Ureter (tissue), 1 donor: ENCODE measurements at places on chromosomes 16 and 17.

- DNase-seq, result no peak
Measured at GRCh38 chr17:39104657-39105056, 46.8 kb downstream of the PLXDC1 start.

- DNase-seq, result no peak
Measured at GRCh38 chr17:35023538-35023937, 40.0 kb downstream of the RFFL start.

- DNase-seq, result no peak
Measured at GRCh38 chr17:30858556-30859250, 26.9 kb downstream of the ATAD5 start.

GRCh38 chr16:28534542-28535373, 4.0 kb downstream of the NUPR1 start:
- DNase-seq, result no peak

- DNase-seq, result no peak
Measured at GRCh38 chr16:87056083-87056482, 261.1 kb downstream of the C16orf95 start.

GRCh38 chr17:45451131-45451530, 18.5 kb upstream of the ARHGAP27 start:
- DNase-seq, result no peak

GRCh38 chr17:61097781-61098180, 301.9 kb upstream of the TBX2 start:
- no peak for DNase-seq

- peak; percentile 77 for DNase-seq
Measured at GRCh38 chr16:1297018-1297696, 12.3 kb upstream of the UBE2I start.

DNA sequence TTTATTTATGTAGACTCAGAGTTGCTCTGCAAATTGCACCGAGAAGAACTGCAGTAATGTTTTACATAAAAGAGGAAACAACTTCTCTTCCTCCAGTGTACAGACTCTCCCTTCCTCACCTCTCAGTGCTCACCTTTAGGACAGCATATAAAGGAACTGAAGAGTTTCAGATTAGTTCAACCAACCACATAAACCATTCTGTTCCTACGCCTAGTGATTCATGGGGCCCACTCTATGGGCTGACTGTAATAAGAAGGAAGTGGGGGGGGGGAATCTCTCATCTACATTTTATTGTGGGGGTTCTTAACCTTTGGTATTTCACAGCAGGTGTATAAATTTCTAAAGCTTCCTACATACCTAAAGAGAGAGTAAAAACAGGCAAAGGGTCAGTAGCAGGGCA, 18.3 kb downstream of the ZSWIM7 start:
- DNase-seq, result no peak

GRCh38 chr17:65277576-65277975, 140.4 kb downstream of the RGS9 start:
- DNase-seq, result no peak

- no peak for DNase-seq
Measured at GRCh38 chr16:81366316-81366932, 51.7 kb downstream of the GAN start.

DNA sequence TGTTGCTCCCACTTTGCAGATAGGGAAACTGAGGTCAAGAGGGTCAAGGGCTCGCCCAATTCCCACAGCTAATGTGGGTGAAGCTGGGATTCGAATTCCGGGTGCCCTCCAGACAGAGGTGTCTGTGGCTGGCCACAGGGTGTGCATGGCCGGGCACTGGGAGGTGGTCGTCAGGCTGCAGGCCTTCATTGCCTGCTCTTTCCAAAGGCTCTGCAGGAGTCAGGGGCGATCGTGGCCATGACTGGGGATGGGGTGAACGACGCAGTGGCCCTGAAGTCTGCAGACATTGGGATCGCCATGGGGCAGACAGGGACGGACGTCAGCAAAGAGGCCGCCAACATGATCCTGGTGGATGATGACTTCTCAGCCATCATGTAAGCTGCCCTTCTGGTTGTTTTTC, 49.8 kb downstream of the MEAK7 start:
- no peak for DNase-seq

DNA sequence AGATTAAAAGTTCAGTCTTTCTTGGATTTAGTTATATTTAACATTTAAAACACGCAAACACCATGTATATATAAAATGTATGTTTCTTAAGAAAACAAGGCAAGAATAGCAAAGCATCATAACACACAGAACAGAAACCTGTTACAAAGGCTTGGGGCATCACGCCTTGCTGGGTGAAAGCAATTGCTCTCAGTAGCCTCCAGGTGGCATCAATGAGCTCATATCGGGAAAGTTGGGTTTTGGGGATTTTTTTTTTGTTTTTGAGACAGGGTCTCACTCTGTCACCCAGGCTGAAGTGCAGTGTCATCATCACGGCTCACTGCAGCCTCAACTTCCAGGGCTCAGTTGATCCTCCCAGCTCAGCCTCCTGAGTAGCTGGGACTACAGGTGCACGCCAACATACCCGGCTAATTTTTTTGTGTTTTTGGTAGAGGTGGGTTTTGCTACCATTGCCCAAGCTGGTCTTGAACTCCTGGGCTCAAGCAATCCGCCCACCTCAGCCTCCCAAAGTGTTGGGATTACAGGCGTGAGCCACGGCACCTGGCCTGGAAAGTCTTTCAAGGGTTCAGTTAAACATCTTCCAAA, 56.9 kb downstream of the CYB5D2 start:
- no peak for DNase-seq

- DNase-seq, result no peak
Measured at GRCh38 chr17:15510361-15510760, 42.9 kb upstream of the CDRT4 start.

GRCh38 chr17:65158041-65158440, 20.9 kb downstream of the RGS9 start:
- no peak for DNase-seq

- DNase-seq, result no peak
Measured at GRCh38 chr17:81999976-82000802, 22.5 kb downstream of the CENPX start.

DNA sequence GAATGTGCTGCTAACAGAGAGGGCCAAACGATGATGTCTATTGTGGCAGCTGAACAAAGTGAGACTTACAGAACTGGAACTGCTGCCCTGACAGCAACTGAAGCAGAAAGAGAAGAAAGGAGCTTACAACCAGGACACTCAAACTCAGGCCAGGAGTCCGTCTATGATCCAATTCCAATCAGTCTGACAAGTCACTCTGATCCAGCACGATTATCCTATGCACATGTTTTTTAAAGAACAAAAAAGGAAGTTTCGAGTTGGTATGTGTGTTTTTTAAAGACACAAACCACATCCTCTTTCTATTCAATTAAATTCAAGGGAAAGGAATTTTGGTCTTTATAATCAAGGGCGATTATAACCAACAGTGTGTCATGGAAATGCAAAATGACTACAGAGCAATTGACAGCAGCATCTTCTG, 42.4 kb upstream of the MTMR4 start:
- DNase-seq, result no peak

DNA sequence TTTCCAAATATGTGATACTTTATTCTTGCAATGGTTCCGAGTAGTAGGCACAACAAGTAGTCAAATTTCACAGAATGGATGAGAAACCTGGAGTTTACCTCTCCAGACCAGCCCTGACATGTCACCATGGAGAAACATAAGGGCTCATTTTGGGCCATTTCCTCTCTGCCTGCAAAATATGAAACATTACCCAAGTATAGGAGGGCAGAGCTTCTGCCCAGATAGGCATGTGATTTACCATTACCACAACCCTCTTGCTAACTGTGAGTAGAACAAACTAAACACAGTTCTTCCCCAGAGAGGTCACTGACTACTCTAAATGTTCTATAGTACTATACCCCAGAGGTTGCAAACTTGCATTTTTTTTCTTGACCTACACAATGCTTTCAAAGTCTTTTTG, 15.7 kb upstream of the KPNB1 start:
- no peak for DNase-seq

DNA sequence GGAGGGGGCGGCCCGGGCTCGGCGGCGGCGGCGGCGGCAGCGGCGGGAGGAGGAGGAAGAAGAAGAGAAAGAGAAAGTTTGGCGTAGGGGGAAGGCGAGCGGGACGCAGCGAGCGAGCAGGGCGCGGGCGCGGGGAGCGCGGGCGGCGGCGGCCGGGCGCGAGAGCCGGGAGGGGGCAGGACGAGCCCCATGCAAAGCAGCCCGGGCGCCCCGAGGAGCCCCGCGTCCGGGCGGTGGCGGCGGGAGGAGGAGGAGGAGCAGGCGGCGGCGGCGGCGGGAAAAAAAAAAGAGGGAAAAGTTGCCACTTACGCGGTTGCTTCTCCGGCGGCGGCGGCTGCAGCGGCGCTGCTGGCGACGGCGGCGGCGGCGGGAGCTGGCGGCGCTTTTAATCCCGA, 10.3 kb upstream of the ZFHX3 start:
- DNase-seq, result no peak

DNA sequence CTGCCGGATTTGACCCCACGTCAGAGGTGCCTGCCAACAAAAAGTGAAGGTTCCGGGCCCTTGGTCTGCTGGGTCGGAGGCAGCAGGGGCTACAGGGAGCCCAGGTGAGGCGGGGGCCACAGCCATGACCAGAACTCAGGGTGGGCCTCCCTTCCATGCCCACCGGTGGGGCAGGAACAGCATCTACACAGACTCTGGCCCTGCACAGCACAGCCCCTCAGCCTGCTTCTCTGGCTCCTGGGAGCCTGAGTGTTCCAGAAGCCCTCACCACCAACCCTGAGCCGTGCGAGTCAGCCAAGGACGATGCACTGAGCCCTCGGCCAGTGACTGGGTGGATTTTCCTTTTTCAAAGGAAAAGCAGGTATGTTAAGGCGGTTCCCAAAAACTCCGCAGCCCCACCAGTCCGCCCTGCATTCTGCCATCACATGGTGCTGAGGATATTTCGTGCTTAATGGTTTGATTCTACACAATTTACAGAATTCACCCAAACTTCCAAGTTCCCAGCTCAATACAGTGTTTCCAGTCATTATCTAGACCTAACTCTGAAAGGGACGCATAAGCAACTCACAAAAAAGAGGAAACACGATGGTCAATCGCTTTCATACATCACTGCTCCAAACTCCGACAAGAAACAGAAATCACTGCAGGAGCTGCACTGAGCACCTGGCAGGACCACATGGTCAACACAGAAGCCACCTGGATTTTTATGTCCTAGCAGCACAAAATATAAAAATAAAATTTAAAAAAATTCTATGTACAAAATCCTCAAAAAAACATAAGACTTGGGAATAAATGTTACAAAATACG, 19.4 kb upstream of the C16orf95 start:
- DNase-seq, result no peak

GRCh38 chr17:80263253-80264204, 2.9 kb downstream of the RNF213 start:
- DNase-seq, result peak; percentile 94

DNA sequence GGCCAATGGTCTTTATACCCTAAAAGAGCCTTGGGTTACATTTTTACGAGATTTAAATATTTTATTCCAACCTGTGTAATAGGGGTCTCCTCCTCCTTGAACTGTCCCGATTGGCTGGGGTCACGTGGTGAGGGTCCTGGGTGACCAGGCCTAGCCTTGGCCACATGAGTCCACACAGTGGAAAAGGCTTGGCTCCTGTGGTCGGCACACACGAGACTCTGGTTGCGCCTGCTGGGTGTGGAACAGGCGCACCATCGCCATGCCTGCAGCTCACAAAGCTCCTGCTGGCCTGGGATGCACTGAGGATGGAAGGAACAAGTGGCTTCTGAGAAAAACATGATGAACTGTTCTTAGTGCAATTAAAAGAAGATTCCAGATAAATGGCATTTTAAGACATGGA, 103.9 kb upstream of the ZNF750 start:
- DNase-seq, result no peak

DNA sequence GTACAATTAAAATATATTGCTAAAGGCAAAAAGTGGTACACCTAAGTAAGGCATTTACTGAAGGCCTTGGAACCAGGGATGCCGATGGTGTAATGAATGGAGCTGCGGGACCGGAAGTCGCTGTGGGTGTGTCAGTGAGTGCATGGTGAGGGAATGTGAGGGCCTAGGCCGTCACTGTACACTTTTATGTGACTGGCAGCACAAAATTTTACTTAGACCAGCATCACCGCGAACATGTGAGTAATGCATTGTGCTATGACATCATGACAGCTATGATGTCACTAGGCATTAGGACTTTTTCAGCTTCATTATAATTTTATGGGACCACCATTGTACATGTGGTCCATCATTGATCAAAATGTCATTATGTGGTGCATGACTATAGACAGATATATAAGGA, 14.7 kb downstream of the ALOX15B start:
- no peak for DNase-seq

DNA sequence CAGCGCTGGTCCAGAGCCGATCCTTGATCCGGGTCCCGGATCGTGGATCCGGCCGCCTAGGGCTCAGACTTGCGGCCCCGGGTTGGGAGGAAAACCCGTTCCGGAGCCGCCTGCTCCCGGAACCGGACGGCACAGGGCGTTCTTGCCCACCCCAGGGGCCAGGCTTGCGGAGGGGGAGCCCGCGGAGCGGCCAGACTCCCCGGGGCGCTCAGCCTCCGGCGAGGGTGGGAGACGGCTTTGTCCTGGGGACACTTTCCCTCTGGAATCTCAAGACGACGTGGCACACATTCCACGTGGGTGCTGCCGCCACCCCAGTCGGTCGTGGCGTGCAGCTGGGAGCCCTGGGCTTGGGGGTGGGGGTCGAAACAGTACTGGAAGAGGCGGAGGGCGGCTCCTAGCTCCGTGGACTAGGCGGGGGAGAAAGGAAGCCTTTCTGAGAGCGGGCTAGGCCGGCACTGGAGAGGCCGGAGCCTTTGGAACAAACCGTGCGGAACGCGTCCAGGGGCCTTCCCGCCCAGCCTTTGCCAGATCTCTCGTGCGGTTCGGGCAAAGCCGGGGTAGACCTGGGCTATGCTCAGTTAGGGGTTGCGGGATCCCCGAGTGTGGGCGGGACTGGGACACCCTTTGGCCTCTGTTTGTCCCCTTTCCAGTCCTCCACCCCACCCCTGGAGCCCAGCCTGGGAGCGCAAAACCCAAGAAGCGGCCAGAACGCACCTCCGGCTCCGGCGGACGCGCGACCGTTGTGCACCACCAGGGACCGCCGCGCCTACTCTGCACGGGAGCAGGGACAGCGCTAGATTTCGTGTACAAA, 26.5 kb downstream of the SREBF1 start:
- DNase-seq, result no peak

DNA sequence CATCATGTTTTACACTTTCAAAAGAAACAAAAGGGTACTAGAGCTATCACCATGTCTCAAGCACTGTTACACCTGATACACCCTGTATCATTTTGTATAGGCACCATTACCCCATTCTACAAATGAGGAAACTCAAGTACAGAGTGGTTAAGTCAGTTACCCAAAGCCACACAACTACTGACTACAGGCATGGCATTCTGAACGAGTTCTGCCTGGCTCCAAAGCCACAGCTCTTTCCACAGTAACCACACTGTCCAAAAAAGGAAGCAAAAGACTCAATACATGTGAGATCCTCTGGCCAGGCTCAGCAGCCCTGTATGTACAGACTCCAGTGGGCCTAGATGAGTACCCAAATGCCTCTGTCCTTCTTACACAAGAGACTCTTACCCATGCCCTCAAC, 4.7 kb downstream of the DYNC1LI2 start:
- DNase-seq, result no peak

- DNase-seq, result no peak
Measured at GRCh38 chr16:20768121-20768520, 4.3 kb downstream of the ACSM3 start.

- DNase-seq, result no peak
Measured at GRCh38 chr16:81841722-81842121, 62.6 kb downstream of the PLCG2 start.
